ENCODE measurements at places on chromosomes 4 and X.

DNA sequence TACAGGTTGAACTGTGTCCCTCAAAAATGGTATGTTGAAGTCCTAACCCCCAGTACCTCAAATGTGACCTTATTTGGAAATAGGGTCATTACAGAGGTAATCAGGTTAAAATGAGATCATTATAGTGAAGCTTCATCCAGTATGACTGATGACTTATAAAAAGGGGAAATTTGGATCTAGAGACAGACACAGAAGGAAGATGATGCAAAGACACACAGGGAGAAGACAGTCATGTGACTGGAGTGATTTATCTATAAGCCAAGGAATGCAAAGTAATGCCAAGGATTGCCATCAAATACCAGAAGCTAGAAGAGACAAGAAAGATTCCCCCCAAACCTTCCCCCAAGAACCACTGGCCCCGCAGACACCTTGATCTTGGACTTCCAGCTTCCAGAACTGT, 155.2 kb downstream of the RBMX2 start:
- no peak overlapping the region for H3K4me3 ChIP-seq
- no peaks in the 10 kb centered on the region for H3K36me3 ChIP-seq
- no peaks in the 10 kb centered on the region for H3K4me1 ChIP-seq
- H3K27me3 ChIP-seq: no peaks in the 10 kb centered on the region
- no peak overlapping the region for H3K27ac ChIP-seq
- DNase-seq: no peak

- no peak overlapping the region for H3K27ac ChIP-seq
- H3K4me1 ChIP-seq: peaks cover 13% of the 10 kb centered on the region
- no peaks in the 10 kb centered on the region for H3K36me3 ChIP-seq
- no peak for DNase-seq
Measured at GRCh38 chr4:159428975-159429692, 326.3 kb downstream of the RAPGEF2 start.

- H3K27me3 ChIP-seq: no peaks in the 10 kb centered on the region
- no peak overlapping the region for H3K27ac ChIP-seq
- no peaks in the 10 kb centered on the region for H3K36me3 ChIP-seq
- no peak for DNase-seq
- H3K4me1 ChIP-seq: no peaks in the 10 kb centered on the region
- H3K4me3 ChIP-seq: no peak overlapping the region
Measured at GRCh38 chrX:80388206-80388605, 32.0 kb upstream of the TENT5D start.

DNA sequence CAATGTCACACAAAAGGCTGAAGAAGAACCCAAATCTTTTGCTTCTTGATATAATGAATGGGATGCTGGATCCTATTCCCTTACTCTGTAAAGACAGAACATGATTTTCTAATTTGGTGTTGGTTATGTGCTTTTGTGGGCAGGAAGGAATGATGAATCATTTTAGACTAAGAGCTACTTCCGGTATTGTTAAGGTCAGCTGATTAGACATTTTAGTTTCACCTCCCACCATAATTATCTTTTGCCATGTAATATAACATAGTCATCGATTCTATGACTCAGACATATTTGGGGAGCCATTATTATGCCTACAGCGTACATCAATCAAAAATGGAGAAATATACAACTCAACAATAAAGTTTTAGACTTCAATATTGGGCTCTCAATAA, 265.3 kb downstream of the ZNF674 start:
- H3K36me3 ChIP-seq: no peaks in the 10 kb centered on the region
- H3K4me3 ChIP-seq: no peak overlapping the region
- DNase-seq: no peak

DNA sequence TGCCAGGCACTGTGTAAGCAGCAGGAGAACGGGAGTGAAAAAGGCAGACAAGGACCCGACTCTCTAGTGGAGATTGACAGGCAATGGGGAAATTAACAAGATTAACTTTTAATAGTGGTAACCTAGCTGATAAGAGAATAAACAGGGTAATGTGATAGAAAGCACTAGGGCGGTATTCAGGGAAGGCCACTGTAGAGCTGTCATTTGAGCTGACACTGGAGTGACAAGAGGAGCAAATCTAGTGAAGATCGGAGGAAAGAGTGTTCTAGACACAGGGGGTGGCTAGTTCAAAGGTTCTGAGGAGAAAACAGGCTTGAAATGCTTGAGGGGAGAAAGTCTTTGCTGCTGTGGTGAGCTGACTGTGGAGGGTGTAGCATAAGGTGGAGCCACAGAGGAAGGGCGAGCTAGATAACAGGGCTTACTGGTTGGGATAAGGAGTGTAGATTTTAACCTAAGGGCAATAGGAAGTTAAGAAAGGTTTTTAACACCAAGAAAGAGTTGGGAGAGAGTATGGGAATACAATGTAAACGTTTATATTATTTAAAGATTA, 122.8 kb downstream of the SLC10A7 start:
- no peak overlapping the region for H3K27ac ChIP-seq
- no peaks in the 10 kb centered on the region for H3K27me3 ChIP-seq
- H3K36me3 ChIP-seq: no peaks in the 10 kb centered on the region
- no peaks in the 10 kb centered on the region for H3K4me1 ChIP-seq
- no peak for DNase-seq
